Activated CD8-positive, alpha-beta T cell treated with anti-CD3 and anti-CD28 coated beads for 36 hours (primary cell): ENCODE measurements at places on chromosomes 16 and 17.

DNA sequence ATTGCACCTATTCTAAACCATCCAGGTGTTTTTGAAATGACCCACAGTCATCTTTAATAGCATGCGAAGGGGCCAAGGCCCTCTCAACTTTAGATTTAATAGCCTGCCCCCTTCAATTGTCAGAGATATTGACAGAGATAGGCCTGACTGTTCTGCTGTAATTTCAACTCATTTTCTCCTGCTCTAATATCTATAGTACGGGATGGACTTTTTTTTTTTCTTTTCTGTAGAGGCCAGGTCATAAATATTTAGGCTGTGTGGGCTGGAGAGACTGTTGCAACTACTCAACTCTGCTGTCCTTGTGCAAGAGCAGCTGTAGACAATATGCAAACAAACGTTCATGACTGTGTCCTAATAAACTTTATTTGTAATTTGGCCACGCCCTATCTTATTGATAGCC is 24.7 kb upstream of the KRT20 start:
- DNase-seq: no peak

- DNase-seq: peak; percentile 64
Observed at GRCh38 chr17:63696381-63696961, 3.5 kb downstream of the LIMD2 start.

DNA sequence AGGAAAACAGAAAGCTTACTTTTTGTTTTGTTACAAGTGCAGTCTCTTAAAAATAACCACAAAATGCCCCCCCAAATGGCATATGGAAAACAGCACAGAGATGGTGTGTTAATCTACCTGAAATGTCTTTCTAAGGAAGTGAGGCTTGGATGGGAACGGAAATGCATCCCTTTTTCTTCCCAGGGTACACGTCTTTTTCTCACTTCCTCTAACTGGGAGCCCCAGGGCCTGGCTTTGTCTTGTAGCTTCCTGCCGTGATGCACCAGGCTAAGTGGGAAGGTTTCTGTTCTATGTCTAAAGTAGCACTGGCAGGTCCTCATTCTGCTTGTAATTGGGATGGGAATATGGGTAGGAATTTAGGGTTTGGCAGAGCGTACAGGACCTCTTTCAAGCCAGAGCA is 52.5 kb upstream of the CACNG3 start:
- DNase-seq: no peak

DNA sequence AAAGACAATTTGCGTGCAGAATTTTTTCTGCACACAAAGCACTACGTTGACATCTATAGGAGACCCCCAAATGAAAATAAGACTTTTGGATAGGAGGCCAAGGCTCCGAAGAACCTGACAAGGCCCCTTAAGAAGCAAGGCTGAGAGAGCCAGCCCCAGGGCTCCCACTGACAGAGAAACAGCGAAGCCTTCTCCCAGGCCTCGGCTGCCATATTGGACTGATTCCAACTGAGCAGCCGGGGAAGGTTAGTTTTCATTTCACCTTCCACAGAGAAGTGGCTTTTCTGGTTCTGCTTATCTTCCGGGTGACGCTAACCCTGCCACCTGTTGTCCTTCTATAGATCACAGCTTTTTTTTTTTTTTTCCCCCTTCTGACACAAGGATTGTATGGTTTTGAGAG is 356.7 kb downstream of the SOX9 start:
- no peak for DNase-seq

DNA sequence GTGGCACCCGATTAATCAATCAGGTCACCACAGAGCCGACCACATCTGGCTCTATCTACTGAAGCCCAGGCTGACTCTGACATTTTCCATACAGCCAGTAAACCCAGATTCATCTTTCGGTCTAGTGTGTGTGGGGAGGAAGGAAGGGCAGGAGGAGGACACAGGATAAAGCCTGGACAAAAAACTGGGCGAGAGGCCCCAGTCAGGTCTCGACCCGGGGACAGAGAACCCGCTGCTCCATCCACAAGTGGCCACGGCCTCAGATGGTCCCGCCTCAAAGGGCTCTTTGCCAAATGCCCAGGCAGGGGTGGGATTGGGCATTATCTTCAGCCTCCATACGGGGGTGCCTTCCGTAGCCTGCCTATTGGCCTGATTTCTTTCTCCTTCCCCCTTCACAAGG is 7.8 kb downstream of the ABR start:
- DNase-seq: no peak

- DNase-seq: no peak
Observed at GRCh38 chr17:41664587-41665565, 23.8 kb upstream of the EIF1 start.

DNA sequence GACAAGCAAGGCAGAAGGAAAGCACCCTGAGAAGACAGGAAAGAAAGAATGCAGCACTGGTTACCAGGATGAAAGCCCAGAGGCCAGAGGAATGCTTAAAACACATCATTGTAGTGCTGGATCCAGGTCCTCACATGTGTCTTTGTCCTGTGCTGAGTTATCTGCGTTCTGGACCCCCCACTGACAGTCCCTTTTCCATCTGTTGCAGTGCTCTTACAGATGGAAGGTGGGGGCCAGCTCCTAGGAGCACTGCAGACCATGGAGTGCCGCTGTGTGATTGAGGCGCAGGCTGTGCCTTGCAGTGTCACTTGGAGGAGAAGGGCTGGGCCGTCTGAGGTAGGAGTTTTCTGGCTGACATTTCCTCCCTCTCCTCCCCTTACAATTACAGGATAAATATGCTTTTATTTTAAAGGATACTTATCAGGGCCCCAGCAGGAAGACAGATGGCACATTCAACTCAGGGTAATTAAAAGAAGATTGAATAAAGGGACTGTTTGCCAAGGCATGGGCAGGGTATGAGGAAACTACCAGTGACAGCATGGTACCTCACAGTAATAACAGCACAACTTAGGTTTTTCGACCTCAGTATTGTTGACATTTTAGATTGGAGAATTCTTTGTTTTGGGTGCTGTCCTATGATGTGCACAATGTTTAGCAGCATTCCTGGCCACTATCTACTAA is 3.0 kb downstream of the EME1 start:
- DNase-seq: no peak

DNA sequence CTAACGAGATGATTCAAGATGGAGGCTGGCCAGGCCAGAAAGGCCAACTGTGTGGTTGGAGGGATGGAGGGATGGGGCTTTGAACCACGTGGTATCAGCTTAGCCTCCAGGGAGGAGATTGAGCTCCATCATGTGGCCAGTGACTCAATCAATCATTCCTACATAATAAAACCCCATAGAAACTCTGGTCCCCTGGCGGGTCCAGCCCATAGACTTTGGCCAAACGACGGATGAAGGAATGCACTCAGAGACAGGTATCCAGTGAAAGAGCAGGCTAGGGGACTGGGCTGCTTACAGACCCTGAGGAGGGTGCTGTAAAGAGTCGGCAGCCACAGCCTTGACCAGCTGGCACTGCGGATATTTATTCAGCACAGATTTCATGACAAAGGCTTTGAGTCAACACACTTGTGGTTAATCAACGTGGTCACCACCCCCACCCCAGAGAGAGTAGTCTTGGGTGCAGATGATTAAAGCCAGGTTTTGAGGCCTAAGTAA is 308.7 kb upstream of the TNRC6C start:
- DNase-seq: peak; percentile 55

DNA sequence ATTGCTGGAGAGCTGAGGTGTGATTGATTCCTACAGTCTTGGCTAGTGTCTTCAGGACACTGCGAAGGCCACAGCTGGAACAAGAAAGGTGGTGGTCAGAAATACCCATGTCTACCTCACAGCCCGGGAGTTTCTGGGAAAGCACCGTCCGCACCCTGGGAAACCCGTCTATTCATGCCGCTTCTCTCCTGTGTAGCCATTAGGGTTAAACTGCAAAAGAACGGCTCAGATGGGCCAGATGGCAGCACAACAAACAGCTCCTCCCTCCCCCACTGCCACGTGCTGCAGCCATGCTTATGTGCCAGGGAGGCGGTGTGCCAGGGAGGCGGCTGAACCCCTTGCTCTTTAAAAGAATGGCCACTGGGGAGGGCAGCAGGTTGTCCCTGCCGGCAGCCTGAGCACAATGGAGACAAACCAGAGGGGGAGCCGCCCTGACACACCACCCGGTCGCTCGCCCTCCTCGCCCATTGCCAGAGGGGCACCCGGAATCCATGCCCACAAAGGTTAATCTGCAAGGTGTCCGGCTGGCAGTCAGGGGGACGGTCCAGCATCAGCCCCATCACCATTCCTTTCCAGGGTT is 65.2 kb downstream of the CYTH1 start:
- DNase-seq: peak; percentile 61

GRCh38 chr16:17368951-17369350 is 101.8 kb downstream of the XYLT1 start:
- DNase-seq: peak; percentile 41

- no peak for DNase-seq
Observed at GRCh38 chr17:5883775-5884665, 186.2 kb upstream of the WSCD1 start.

- peak; percentile 39 for DNase-seq
Observed at GRCh38 chr17:3043737-3044365, 19.6 kb downstream of the OR1D5 start.

- DNase-seq: no peak
Observed at GRCh38 chr16:24883714-24884151, 38.0 kb downstream of the SLC5A11 start.

- no peak for DNase-seq
Observed at GRCh38 chr17:81722184-81723120, 10.4 kb downstream of the SLC25A10 start.

- no peak for DNase-seq
Observed at GRCh38 chr17:15109608-15110007, 155.5 kb downstream of the PMP22 start.

- peak; percentile 56 for DNase-seq
Observed at GRCh38 chr16:10256784-10257641, 74.8 kb upstream of the GRIN2A start.

GRCh38 chr17:66543526-66543925 is 241.1 kb downstream of the PRKCA start:
- DNase-seq: no peak

- peak; percentile 74 for DNase-seq
Observed at GRCh38 chr17:57986841-57987580, 1.0 kb downstream of the VEZF1 start.

- no peak for DNase-seq
Observed at GRCh38 chr17:78429618-78429995, 51.2 kb downstream of the PGS1 start.

GRCh38 chr16:10967986-10968385 is 23.6 kb downstream of the CLEC16A start:
- DNase-seq: no peak

GRCh38 chr17:34581446-34582184 is 2.2 kb downstream of the TMEM132E start:
- no peak for DNase-seq

DNA sequence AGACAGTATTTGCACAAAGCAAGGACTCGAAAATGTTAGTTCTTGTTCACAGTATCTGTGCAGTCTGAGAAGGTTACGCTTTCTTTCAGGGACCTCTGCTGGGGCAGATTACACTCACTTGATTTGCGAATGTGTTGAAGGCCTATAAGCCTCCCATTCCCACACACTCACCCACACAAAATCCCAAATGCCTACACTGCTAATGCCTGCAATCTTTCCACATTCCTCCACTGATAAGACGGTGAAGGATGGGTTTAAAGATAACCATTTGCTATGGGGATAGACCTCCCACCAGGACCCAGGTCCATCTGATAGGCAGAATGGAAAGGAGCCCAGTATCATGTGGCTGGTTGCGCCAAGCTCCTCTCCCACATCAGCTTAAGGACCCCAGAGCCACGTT is 394.9 kb upstream of the SALL1 start:
- no peak for DNase-seq

- no peak for DNase-seq
Observed at GRCh38 chr17:69060822-69061221, at the start of gene ABCA9. Gene ABCA9 (minus strand): TSS chr17:69060927. CDS start chr17:69051126, 9,801 bp downstream.

DNA sequence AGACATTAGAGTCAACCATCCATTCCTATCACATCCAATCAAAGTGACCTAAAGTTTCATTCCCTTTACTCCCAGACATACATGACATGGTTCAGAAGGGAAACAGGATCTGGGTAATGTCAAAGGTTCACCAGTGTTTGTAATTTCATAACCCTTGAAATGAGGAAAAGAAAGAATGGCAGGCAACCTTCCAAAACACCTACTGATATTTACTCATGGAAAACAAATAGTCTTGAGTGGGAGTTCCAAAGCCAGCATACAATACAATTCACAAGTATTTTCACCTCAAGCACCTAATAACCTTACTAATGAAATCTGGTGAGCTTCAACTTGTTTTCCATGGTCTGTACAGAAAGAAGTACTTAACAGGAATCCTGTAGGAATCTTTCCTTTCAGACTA is 72.5 kb upstream of the AXIN2 start:
- no peak for DNase-seq

- DNase-seq: no peak
Observed at GRCh38 chr17:81044764-81045589, 10.0 kb downstream of the BAIAP2 start.

DNA sequence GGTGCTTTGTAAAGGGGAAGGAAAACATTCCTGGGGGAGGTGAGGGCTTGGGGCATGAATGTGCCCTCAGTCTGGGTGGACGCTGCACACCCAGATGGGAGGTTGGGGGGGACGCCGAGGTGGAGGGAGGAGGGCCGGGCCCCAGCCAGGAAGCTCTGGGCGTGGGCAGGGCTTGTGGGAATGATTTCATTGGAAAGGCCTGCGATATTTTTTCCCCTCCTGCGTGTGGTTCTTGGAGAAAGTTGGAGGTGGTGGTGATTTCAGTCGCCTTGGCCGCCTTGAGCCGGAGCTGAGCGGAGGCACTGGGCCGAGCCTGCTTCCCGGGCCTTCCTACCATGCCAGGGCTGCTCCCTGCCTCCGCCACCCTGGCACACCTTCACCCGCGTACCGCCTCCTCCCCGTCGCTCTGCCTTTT is 26.4 kb upstream of the CLEC18A start:
- DNase-seq: no peak

GRCh38 chr16:50820225-50820624 is 78.3 kb downstream of the CYLD start:
- no peak for DNase-seq

DNA sequence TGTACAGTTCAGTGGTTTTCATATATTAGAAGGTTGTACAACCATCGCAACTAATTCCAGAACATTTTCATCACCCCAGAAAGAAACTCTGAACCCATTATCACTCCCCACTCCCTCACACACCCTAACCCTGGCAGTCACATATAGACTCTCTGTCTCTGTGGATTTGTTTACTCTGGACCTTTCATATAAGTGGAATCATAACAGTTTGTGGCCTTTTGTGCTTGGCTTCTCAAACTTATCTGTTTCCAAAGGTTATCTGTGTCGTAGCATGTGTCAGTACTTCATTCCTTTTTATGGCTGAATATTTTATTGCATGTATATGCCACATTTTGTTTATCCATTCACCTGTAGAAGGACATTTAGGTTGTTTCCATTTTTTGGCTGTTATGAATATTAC is 12.4 kb downstream of the TENT4B start:
- no peak for DNase-seq
